NCI-H1105 treated with DMSO at 0.1 percent for 48 hours (cell line): ENCODE measurements at places on chromosomes 11 and 22.

DNA sequence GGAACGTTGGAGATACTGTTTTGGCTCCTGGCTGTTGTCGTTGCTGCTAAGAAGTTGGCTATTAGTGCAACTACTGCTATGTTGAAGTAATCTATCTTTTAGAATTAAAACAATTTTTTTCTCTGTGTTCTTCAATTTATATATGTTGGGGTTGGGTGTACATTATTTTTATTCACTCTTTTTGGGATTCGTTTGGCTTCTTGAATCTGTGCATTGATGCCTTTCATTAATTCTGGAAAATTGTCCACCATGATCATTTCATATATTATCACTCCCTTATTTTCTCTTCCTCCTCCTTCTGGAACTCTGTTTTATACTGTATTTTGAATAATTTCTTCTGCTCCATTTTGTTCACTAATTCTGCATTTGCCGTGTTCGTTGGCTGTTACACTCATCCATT, 199.5 kb upstream of the PLET1 start:
- no peak for DNase-seq

- DNase-seq = no peak
Measured at GRCh38 chr11:35182317-35182939, 43.5 kb downstream of the CD44 start.

DNA sequence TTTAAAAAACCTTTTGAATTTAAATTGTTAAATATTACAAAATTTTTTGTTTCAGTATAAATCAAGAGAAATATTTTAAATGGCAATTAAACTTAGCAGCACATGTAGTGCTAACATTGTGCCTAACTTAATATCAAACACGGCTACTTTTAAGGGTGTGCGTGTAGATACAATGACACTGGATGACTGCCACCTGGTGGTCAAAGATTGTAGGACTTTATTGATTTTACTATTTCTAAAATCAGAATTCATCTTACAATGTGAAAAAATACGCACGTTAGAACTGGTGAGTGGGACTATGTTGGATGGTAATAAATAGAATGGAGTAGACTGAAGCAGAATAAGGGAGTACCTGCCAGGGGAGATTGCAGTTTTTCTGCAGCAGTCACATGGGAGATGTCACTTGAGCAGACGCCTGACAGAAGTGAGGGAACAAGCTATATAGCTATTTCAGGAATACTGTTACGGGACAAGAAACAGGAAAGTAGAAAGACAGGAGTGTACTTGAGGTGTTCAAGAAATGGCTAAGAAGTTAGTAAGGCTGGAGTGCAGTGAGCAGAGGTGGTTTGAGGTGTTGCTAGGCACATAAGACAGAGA, 52.9 kb downstream of the UVRAG start:
- DNase-seq = peak; percentile 39

- DNase-seq = no peak
Measured at GRCh38 chr22:30357236-30357570, 396 bp downstream of the CCDC157 start.

DNA sequence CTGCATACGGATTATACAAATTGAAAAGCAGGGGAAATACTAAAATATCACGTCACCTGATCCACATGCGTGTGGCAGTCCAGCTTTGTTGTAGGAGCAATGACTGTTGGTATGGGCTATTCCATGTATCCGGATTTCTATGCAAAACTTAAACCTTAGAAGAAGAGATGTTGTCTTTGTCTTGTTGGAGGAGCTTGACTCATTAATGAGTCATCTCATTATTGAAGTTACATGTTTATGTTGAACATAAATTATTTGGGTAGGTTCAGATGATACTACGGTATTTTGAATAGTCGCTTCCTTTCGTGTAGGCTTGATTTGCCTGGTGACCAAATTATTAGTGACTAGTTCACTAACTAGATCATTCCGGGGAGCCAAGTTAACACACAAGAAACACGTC, 806 bp upstream of the SAAL1 start:
- DNase-seq = no peak

- DNase-seq = no peak
Measured at GRCh38 chr22:44406341-44407170, 91.5 kb downstream of the RTL6 start.

- DNase-seq = no peak
Measured at GRCh38 chr11:69011624-69012091, 1.4 kb downstream of the MRGPRF start.

DNA sequence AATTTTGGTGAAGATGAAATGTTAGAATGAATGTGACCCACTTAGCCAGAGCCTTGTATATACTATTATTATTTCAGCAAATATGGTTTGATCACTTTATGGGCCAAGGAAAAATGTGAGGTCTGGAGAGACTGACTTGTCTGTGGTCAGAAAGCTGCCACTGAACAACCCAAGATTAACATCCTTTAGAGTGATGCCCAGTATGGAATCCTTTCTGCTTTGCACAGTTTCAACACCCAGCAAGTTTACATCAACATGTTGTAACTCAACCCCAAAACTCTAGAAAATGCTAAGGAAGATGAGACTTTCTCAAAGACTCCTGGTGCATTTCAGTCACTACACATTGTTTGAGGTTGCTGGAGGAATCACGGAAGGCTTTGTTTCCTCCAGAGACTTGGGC, 107.7 kb downstream of the SNX19 start:
- no peak for DNase-seq

GRCh38 chr11:123427405-123427804, 2.7 kb upstream of the GRAMD1B start:
- DNase-seq = no peak
